ENCODE measurements at places on chromosomes 5 and 9.

DNA sequence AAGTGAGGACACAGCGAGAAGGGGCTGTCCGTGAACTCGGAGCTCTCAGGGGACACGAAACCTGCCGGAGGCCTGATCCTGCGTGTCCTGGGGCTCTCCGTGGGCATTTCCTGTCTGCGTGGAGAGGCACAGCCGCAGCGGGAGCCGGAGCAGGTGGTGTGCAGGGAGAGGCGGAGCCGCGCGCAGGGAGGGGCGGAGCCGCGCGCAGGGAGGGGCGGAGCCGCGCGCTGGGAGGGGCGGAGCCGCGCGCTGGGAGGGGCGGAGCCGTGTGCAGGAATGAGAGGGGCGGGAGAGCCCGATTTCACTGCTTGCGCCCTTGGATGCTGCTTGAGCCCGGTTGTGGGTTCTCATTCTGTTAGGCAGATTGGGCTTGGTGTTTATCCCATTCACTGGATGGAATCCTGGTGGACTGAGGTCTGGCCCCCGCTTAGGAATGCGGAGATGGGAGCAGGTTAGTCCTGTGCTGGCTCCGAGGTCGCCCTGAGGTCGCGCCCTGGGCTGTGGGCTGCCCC, 26.7 kb downstream of the NDUFS6 start:
- DNase-seq: peak; percentile 34

DNA sequence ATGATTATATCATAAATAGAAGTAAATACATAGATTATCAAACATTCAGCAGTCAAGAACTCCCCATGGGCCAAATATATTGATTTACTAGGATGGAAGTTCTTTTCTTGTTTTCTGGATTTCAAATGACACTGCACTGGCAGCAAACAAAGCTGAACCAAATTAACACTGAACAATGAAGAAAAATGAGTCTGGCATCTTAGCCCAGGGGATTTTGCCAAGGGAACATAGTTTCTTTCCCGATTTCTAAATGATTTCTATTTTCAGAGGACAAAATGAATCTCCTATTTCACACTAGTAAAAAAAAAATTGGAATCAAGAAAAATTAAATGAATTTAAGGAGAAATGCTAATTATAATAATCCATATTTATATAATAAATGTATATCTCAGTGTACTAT, 116.9 kb upstream of the FAM174A start:
- DNase-seq: no peak

- DNase-seq: no peak
Observed at GRCh38 chr9:130138171-130138653, 34.0 kb upstream of the NCS1 start.

DNA sequence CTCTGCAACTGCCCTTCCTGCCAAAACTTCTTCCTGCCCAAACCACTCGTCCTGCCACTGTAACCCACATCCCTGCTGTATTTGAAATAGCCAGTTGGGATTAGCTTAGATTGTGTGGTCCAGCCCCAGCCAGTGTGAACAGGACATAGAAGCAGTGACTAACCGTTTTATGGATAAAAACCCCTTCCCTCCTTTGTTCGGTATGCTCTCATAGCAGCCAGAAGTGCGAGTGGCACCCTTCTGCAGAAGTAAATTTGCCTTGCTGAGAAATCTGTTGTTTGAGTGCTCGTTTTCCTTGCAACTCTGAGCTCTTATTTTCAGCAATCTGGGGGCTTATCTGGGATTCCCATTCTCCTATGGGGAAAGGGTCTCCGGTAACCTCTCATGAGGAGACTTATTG, 470.0 kb downstream of the PRDM9 start:
- no peak for DNase-seq

GRCh38 chr9:109683521-109683920, 96.5 kb upstream of the PALM2AKAP2 start:
- DNase-seq: no peak

DNA sequence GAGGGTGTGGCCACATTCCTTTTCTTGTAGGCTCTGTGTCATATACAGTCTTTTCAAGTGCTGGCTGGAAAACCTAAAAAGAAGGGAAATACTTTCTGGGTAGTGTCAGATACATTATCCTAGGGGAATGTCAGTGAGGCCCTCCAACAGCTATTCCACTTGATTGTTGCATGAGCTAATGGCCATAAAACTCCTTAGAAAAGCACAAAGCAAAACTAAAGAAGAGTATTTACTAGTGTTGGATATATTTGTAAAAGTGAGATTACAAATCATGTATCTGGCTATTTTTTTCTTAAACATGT, 829 bp downstream of the ANXA1 start:
- DNase-seq: no peak

GRCh38 chr9:27933210-27934025, 360.1 kb upstream of the C9orf72 start:
- no peak for DNase-seq

DNA sequence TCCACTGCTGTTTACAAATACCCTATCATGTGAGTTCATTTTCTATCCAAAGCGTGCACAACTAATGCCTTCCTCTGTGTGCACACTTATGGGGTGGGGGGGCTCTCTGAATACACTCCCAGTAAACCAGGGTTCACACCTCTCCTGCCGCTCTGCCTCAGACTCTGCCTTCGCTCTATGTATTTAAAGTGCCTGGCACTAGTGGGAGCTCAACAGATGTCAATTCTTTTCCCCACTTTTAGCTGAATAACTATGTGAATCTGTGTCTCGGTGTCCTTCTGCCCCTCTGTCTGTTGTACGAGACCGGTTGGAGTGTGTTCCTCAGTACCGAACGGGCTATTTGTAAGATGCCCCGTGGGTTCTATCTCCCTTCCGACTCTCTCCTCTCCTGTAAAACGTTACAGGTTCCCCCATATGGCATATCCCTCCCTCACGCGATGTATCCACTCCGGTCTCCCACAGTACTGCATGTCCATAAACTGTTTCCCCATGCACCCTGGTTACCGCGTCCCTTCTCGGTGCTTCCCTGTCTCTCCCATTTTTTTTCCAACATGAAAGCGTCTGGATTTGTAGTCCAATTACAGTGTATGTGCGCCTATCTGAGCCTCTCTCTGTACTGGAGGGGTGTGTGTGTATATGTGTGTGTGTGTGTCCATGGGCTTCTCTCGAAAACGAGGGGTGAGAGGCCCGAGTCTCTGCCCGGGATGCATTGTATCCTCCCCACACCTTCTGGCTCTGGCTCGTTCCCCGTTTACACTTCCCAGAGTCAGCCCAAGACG, 1.6 kb downstream of the ELL2 start:
- peak; percentile 22 for DNase-seq

GRCh38 chr9:97900738-97901565, 21.3 kb downstream of the TRMO start:
- no peak for DNase-seq

- no peak for DNase-seq
Observed at GRCh38 chr5:175635854-175636584, 21.9 kb upstream of the HRH2 start.

DNA sequence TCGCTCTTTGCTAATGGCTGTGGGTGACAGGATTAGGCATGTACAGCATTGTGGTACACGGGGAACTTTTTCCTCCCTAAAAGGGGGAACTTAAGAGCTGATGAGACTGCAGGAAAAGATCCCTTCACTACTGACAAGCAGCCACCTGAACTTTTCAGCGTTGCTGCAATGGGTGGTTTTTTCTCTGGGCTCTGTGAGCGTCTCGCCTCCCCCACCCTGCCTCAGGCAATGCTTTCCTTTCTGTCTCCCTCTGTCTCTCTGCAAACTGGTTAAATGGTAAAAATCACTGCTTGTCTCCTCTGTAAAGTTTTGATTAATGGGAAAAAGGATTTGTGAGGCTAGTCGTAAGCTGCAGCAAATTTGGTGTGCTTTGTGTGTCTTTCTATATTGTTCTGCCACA, 20.3 kb downstream of the HSD17B3 start:
- no peak for DNase-seq

GRCh38 chr5:148937239-148937638, 110.8 kb downstream of the ADRB2 start:
- DNase-seq: no peak

DNA sequence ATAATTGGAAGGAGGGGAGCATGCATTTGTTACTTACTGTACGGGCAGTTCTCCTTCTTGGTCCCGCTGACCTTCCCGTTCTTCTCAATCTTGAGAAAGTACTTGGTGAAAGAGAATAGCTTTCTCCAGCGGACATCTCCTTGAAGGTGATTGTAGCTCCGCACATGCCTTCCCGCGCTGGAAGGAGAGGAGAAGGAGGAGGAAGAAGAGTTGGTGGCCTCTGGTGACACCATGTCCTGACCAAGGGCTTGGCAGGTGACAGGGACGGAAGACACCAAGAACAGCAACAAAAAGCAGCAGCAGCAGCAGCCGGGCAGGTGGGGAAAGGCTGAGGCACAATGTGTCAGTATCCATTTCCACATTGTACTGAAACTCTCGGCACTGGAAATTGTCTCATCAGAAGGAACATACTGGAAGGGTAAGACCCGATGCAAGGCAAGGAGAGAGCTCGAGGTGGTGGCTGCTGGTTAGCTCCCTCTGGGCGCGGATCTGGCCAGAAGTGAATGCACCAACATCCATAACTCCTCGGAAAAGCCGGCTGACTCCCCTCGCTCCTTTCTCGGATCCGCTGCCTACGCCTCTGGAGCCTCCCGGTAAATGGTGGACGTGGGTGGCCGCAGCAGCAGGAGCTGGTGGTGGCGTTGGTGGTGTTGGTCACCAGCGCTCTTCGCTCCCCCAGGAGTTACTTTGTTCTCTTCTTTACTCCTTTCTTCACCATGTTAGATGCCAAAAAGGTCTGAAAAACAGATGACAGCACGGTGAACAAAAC, 715 bp downstream of the FGF10 start:
- no peak for DNase-seq

- DNase-seq: no peak
Observed at GRCh38 chr5:170046241-170046640, 59.5 kb upstream of the FOXI1 start.

GRCh38 chr9:14077672-14078071, 236.3 kb downstream of the NFIB start:
- no peak for DNase-seq

- no peak for DNase-seq
Observed at GRCh38 chr9:12069366-12069765, 623.8 kb upstream of the TYRP1 start.

- no peak for DNase-seq
Observed at GRCh38 chr5:157817387-157817702, 41.6 kb downstream of the CLINT1 start.

GRCh38 chr5:95900383-95900958, 61.2 kb downstream of the ELL2 start:
- no peak for DNase-seq

DNA sequence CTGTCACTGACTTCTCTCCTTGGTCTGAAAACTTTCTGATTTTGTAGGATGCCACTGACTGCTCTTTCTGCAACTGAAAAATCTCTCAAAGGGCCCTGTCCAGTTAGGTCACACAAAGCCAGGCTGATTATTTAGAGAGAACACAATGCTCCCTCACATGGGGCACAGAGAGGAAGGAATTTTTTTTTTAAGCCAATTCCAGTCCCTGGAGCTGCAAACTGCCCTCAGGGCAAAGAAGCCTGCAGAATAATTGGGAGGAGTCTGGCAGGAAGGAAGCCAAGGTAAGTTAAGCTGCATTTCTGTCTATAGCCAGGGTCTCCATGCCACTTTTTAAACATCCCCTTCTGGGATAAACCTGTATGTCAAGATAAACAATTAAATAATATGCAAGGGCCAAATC, 305.5 kb downstream of the ZSWIM6 start:
- no peak for DNase-seq

DNA sequence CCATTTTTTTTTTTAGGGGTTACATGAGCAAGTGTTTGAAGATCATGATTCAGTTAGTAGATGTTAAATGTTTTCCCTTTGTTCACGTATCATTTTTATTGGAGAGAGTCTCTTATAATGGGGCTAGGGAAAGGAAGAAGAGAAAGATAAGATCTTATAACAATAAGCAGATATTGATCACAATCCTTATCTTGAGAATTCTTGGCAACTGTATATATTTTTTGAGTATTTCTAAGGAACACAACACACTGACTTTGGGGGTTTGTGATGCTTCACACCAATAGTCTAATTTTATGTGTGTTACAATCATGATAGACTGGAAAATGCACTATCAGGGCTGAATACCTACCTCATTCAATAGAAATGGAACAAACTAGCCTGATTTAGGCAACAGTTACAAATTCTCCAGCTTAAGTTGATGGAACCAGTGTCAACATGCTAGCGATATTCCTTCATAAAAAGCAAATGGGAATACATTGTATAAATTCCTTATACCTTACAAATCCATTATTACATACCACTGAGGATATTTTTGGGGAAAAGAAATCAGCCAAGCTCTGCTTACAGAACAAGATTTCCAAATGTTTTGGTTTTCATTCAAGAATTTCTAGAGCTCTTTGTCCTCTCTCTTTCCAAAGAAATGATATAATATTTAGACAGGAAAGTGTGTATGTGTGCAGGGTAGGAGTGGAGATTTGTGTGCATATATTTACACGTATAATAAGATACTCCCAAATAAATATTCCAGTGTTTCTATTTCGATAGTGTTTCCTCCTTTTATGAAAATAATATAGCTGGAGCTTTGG, 41.5 kb downstream of the SVEP1 start:
- no peak for DNase-seq

GRCh38 chr5:117947836-117948235, 1040.5 kb downstream of the DTWD2 start:
- DNase-seq: no peak

DNA sequence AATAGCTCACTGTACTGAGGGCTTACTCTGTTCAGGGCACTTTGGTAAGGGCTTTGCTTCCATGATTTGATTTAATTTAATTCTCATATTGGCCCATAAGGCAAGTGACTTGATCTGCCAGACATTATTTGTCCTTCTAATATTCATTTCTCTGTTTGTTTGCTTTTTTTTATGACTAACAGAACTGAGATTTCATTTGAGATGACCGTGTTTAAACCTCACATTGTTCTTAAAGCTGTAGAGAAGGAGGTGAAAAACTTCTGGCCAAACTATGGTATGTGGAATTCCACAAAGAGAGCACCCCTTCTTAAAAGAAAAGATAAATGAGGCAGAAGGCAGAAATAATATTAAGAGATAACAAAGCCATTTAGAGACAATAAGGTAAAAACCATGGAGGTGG, 775.6 kb upstream of the ACO1 start:
- DNase-seq: no peak

DNA sequence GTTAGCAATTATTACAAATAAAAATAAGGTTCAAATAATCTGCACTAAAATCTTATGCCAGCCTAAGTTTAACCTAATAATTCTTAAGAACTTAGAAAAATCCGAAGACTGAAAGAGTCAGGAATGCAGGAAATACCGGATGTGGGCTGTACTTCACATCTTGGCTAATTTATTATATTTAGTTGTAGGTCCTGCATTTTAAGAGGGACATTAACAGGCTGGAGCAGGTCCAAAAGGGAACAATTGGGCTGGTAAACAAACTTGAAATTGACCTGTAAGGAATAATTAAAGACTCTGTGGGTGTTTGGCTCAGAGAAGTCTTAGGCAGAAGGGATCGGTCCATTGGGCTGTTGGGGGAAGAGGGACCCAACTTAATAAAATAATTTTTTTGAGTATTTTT, 18.4 kb downstream of the GLRA1 start:
- no peak for DNase-seq

DNA sequence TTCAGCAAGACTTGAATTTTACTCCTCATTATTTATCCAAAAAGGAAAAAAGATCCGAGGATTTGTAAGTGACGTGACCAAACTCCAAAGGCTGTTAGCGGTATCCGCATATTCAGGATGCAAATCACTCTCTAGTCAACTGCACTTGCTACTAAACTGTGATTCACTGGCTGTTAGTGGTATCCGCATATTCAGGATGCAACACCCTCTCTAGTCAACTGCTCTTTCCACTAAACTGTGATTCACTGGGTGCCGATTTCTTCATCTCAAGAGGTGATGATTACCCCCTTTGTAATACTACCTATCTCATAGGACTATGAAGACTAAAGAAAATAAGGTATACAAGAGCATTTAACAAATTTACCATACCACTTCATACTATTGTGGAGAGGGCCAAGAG, 5.7 kb downstream of the MAPKAP1 start:
- no peak for DNase-seq
